Uterus (tissue), 4 donors: ENCODE measurements at places on chromosomes 1 and 21. TPM values are rescaled to one million over a fixed set of nuclear protein-coding genes. Genes with fewer than 3 reads are reported as not detected.

DNA sequence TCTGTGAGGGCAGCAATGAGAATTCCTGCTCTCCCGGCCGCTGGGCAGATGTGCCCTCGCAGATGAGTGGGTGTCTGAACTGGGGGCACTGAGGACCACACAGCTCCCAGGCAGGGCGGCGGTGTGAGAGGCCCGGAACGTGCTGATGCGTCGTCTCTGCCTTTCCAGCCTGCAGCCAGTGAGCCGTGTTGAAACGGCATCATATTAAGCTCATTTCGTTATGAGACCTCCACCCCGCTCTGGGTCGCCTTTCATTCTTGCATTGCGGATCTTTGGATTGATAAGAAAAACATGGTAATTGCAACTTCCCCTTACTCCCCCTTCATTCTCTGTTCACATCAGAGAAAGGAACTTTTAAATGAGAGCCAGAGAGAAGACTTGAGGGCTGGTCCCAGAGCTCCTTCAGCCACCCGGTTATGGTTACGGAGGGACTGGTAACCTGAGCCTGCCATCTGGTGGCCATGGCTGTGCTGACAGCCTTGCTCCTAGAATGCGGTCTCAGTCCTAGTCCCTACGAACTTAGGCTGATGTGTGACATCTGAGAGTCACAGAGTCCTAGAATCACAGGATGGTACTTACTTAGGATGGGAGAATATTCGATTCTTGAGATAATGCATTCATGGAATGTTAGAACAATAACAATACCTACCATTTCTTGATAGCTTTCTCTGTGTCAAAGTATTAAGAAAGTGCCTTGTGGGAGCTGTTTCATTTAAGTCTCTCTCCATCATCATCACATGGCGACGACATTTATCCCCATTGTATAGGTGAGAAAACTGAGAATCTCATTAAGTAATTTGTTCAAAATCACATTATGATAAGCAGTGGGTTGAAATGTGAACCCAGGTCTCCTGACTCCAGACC lies 271.0 kb downstream of the TRABD2B start:
- H3K36me3 ChIP-seq: no peaks in the 10 kb centered on the region
- no peak overlapping the region for H3K27ac ChIP-seq
- H3K4me1 ChIP-seq: peaks cover 7% of the 10 kb centered on the region
- peak; percentile 66 for DNase-seq

DNA sequence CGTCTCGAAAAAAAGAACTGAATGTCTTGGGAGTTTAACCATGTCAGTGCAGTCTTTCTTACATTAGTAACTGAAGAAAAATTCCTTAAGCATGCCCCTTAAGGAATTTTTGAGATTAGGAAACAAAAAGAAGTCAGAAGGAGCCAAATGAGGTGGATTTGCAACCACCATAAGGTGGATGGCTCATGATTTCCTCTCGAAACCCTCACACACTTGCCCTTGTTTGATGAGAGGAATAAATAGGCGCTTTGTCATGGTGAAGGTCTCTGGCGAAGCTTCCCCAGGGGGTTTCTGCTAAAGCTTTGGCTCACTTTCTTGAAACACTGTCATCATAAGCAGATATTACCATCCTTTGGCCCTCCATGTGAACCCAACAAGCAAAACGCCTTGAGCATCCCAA lies 68.2 kb downstream of the POFUT2 start:
- DNase-seq: no peak
- H3K27ac ChIP-seq: peak overlapping the region; percentile 18
- H3K4me1 ChIP-seq: no peaks in the 10 kb centered on the region
- H3K4me3 ChIP-seq: no peak overlapping the region

Gene LRRC38
- not detected for total RNA-seq

- DNase-seq: peak; percentile 29
- H3K27ac ChIP-seq: no peak within 1 kb of the TSS
- H3K36me3 ChIP-seq: no peaks in the 10 kb centered on the region
- H3K27me3 ChIP-seq: peaks cover 12% of the 10 kb centered on the region
- H3K4me1 ChIP-seq: peaks cover 8% of the 10 kb centered on the region
- peak within 1 kb of the TSS; percentile 10 for H3K4me3 ChIP-seq
Observed at GRCh38 chr1:2049718-2050431, at the start of gene PRKCZ. Gene PRKCZ, plus strand, starts transcription at chr1:2050411. Its CDS starts 220 bp downstream, at chr1:2050631.

- H3K27me3 ChIP-seq: no peaks in the 10 kb centered on the region
- H3K27ac ChIP-seq: no peak overlapping the region
- no peaks in the 10 kb centered on the region for H3K4me1 ChIP-seq
Observed at GRCh38 chr1:246734866-246735265, 10.7 kb downstream of the SCCPDH start.

Gene NOL9
- 38.9 TPM for total RNA-seq

GRCh38 chr1:147502760-147503159 lies 38.5 kb upstream of the BCL9 start:
- H3K4me3 ChIP-seq: no peak overlapping the region
- H3K4me1 ChIP-seq: peaks cover 4% of the 10 kb centered on the region
- no peak for DNase-seq
- H3K27ac ChIP-seq: no peak overlapping the region
- H3K36me3 ChIP-seq: no peaks in the 10 kb centered on the region

DNA sequence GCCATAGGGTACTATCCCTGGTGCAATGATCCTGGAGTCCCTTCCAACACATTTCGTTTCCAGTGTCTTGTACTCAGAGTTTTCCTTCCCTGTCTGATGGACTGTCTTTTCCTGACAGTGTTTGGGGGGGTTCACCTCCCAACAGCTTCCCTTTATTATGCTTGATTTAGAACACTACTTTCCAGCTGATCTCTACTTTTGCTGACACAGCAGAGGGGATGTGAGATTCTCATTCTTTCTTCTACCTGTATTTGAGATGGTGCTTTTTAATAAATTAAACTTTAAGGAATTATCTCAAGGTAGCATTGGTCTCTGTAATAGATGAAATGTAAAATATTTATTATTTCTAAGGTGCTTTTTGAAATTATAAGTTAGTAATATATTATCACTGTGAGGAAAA lies 41.0 kb downstream of the SLC35A3 start:
- no peaks in the 10 kb centered on the region for H3K36me3 ChIP-seq
- no peak overlapping the region for H3K4me3 ChIP-seq
- no peaks in the 10 kb centered on the region for H3K27me3 ChIP-seq
- DNase-seq: no peak
- no peak overlapping the region for H3K27ac ChIP-seq
- no peaks in the 10 kb centered on the region for H3K4me1 ChIP-seq

DNA sequence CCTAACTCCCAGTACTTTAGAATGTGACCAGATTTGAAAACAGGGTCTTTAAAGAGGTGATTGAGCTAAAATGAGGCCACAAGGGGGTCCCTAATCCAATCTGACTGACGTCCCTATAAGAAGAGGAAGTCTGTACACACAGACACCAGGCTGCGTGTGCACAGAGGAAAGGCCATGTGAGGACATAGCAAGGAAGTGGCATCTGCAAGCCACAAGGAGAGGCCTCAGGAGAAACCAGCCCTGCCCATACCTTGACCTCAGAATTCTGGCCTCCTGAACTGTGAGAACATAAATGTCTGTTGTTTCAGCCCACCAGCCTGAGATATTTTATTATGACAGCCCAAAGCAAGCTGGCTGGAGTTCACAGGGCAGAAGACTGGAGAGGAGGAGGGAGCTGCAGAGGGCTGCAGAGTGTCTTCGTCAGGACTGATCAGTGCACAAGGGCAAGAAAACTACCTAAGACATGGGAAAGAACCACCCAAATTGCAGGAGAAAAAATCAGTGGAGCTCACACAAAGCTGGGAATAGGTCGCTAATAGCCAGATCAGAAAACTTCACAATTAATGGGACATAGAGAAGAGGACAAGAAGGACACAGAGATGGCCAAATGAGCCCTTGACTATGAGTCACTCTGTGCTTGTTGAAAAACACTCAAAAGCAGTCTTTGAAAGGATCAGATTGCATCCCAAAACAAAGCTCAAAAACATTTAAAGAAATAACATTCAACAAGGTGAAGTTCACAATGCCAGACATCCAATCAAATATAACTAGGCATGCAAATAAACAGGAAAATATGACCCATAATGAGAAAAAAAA lies 14.1 kb upstream of the WNT9A start:
- DNase-seq: no peak
- H3K27ac ChIP-seq: no peak overlapping the region
- no peak overlapping the region for H3K4me3 ChIP-seq
- H3K36me3 ChIP-seq: no peaks in the 10 kb centered on the region

DNA sequence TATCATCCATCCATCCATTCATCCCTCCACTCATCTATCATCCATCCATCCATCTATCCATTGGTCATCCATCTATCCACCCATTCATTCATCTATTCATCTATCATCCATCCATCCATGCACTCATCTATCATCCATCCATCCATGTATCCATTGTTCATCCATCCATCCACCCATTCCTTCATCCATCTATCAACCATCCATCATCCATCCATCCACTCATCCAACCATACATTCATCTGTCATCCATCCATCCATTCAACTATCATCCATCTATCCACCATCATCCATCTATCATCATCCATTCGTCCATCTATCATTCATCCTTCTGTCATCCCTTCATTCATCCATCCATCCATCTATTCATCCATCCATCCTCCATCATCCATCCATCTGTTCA lies 61.1 kb downstream of the UMODL1 start:
- no peak overlapping the region for H3K4me3 ChIP-seq
- no peak for DNase-seq
- no peak overlapping the region for H3K27ac ChIP-seq
- no peaks in the 10 kb centered on the region for H3K4me1 ChIP-seq
- H3K36me3 ChIP-seq: no peaks in the 10 kb centered on the region

Gene ST6GALNAC3
- 20.0 TPM for total RNA-seq

- no peaks in the 10 kb centered on the region for H3K36me3 ChIP-seq
- no peak for DNase-seq
- no peak overlapping the region for H3K27ac ChIP-seq
- no peaks in the 10 kb centered on the region for H3K27me3 ChIP-seq
- no peaks in the 10 kb centered on the region for H3K4me1 ChIP-seq
Observed at GRCh38 chr1:67345556-67345955, 37.9 kb downstream of the IL12RB2 start.

Gene AK5
- total RNA-seq: not detected

Gene WNT2B
- 11.1 TPM for total RNA-seq

- H3K27ac ChIP-seq: peak overlapping the region; percentile 95
- H3K4me3 ChIP-seq: no peak overlapping the region
- no peaks in the 10 kb centered on the region for H3K36me3 ChIP-seq
- peak; percentile 78 for DNase-seq
Observed at GRCh38 chr1:9413071-9413876, 120.6 kb downstream of the SPSB1 start.

- no peaks in the 10 kb centered on the region for H3K36me3 ChIP-seq
- H3K27me3 ChIP-seq: no peaks in the 10 kb centered on the region
- H3K4me3 ChIP-seq: no peak overlapping the region
- no peaks in the 10 kb centered on the region for H3K4me1 ChIP-seq
- H3K27ac ChIP-seq: no peak overlapping the region
- no peak for DNase-seq
Observed at GRCh38 chr21:45026826-45027225, 47.6 kb upstream of the ADARB1 start.

Gene TSEN15
- 69.3 TPM for total RNA-seq

DNA sequence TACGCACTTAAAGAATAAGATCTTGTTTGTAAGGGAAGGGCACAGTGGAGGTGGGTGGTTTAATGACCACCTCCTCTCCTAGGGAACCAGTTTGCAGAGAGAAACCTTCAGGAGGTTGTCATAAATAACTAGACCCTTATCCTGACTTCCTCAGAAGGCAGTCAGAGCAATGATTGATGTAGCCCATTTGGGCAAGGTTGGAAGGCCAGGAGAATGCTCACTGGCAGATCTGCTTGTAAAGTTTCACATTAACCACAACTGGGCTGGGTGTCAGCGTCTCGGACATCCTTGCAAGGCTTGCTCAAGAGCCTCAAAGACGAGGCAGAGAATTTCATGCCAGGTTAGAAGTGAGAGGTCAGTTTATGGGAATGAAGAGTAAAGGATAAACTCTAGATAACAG lies 87.6 kb upstream of the TRABD2B start:
- no peak overlapping the region for H3K27ac ChIP-seq
- no peak overlapping the region for H3K4me3 ChIP-seq
- H3K4me1 ChIP-seq: no peaks in the 10 kb centered on the region
- no peaks in the 10 kb centered on the region for H3K27me3 ChIP-seq
- no peak for DNase-seq

GRCh38 chr1:99738858-99739465 lies 27.5 kb downstream of the FRRS1 start:
- DNase-seq: no peak
- H3K27me3 ChIP-seq: no peaks in the 10 kb centered on the region
- H3K27ac ChIP-seq: no peak overlapping the region
- no peak overlapping the region for H3K4me3 ChIP-seq
- no peaks in the 10 kb centered on the region for H3K4me1 ChIP-seq

Gene C1QTNF12
- total RNA-seq: 3.1 TPM

DNA sequence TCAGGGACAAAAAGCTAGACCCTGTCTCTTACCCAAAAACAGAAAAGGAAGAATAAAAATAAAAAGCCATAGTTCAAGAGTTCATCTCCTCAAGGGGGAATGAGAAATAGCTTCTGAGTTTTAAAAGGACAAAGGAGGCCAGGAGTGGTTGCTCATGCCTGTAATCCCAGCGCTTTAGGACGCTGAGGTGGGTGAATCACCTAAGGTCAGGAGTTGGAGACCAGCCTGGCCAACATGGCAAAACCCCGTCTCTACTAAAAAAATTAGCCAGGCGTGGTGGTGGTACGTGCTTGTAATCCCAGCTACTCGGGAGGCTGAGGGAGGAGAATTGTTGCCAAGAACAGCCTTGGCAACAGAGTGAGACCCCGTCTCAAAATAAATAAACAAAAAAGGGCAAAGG lies 38.6 kb upstream of the CPLANE2 start:
- H3K36me3 ChIP-seq: no peaks in the 10 kb centered on the region
- no peak overlapping the region for H3K27ac ChIP-seq
- H3K4me3 ChIP-seq: no peak overlapping the region
- DNase-seq: no peak
- H3K4me1 ChIP-seq: no peaks in the 10 kb centered on the region

Gene RHD
- 1.5 TPM for total RNA-seq

- no peaks in the 10 kb centered on the region for H3K36me3 ChIP-seq
- no peak for DNase-seq
- H3K27ac ChIP-seq: no peak overlapping the region
- no peak overlapping the region for H3K4me3 ChIP-seq
- no peaks in the 10 kb centered on the region for H3K27me3 ChIP-seq
- no peaks in the 10 kb centered on the region for H3K4me1 ChIP-seq
Observed at GRCh38 chr1:68057564-68057963, 7.1 kb upstream of the DIRAS3 start.

Gene CD1E
- not detected for total RNA-seq
